ENCODE measurements at places on chromosomes 16 and 17.

GRCh38 chr17:52823155-52823554, 664.6 kb upstream of the CA10 start:
- no peak for DNase-seq

DNA sequence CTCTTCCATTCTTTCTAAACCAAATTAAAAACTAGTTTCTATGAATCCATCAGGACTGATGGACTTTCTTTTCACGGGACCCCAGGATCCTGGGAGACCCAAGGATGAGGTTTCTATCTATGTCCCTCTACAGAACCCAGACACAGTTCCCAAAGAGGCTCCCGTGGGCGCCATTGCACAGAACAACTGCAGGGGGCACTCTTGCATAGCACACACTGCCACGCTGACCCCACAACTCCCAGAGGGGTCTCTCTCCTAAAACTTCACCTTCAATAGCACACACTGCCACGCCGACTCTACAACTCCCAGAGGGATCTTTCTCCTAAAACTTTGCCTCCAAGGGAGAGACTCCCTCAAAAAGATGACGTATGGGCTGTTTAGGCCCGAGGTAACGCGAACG, 9.0 kb downstream of the ABR start:
- DNase-seq: no peak

- no peak for DNase-seq
Measured at GRCh38 chr16:57156351-57156703, 29.5 kb downstream of the PSME3IP1 start.

DNA sequence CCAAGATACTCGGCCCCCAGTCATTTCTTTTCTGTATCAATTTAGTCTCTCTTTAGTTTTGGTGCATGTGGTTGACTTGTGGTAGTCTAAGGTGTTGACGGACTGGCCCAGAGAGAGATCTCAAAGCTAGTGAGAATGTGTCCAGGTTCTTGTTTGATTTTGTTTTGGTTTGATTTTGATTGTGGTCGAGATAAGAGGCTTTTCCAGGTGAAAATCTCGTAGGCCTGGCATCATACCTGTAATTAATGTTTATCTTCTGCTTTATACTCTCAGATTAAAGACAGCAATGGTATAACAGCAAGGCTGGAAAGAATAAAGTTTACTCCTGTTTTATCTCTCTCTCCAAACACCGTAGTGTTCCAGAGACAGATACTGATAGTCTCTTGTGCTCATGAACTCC, 172.4 kb upstream of the CACNG5 start:
- DNase-seq: no peak

DNA sequence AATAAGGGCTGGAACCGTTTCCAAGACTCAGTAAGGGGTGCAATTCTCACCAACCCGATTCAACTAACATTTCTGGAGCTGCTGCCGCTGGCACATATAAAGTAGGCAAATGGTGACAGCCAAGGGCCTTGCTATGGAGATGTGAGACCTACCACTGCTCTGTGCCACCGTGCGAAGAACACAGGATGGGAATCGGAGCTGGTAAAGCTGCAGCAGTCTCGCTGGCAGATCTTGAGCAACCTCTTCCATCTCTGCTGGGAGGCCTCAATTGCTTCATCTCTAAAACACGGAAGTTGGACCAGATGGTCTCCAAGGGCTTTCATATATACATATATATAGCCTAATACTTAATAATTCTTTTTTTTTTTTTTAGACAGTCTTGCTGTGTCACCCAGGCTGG, 128.9 kb upstream of the RCVRN start:
- DNase-seq: no peak

DNA sequence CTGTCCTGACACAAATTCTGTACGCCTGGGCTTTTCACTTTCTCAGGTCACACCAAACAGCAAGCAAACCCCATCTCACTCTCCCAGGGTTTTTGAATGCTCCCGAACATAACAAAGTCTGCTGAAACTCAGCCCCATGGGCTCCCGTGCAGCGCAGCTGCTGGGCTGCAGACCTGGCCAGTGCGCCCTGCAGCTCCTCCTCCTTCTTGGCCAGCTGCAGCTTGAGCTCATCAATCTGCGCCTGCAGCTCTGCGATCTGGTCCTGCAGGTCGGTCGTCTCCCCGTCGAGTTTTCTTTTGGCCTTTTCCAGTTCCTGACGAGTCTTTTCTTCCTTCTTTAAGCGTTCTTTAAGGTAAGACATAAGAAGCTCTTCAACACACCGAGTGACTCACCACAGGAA, 70.5 kb downstream of the NDEL1 start:
- DNase-seq: no peak

DNA sequence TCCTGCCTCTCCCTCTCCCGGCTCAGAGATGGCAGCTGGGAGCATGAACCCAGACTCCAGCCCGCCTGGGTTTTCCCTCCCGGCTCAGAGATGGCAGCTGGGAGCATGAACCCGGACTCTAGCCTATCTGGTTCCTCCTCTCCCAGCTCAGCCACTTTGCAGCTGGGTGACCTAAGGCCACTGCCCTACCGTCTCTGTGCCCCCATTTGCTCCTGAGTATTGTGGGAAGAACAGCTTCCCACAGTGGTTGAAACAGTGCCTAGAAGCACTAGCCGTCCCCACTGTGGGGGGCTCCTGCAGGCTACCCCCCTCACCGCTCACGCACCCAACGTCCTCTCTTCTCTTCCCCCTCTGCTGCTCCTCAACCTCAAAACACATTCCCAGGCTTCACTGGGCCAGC, 99.9 kb upstream of the GSE1 start:
- DNase-seq: no peak

DNA sequence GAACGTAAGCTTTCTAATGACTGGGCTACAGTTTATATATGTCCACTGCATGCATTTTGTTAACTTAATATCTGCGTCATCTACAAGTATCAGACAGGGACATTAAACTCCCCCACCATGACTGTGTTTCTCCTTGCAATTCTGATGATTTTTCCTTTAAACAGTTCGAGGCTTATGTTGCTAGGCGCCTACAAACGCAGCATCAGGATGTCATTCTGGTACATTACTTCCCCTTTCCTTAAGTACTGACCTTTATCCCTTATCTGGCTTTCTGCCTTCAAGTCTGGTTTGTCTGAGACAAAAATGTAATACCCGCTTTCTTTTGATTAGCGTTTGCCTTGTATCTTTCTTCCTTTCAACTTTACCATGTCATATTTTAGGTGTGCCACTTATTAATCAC, 362.4 kb downstream of the SLC39A11 start:
- no peak for DNase-seq

DNA sequence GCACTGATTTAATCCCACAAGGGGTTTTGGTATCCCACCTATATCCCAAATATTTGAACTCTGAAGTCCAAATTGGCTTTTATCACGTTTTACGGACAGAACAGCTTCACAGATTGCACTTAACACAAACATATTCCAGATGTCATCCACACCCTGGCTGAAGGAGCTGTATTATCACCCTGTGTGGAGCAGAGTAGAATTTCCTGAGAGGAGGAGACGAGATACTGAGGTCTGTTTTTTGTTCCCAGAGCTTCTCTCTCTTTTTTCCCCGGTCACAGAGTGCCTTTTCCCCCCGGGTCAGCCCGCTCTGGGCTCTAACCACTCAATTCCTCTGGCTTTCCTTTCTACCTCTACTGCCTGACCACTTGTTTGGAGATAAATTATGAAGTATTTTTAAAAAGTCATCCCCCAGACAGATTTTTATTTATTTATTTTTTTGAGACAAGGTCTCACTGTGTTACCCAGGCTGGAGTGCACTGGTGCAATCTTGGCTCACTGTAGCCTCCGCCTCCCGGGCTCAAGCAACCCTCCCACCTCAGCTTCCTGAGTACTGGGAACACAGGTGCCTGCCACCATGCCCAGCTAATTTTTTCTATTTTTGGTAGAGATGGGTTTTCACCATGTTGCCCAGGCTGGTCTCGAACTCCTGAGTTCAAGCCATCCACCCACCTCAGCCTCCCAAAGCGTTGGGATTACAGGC, 30.7 kb downstream of the DNAH2 start:
- DNase-seq: no peak

DNA sequence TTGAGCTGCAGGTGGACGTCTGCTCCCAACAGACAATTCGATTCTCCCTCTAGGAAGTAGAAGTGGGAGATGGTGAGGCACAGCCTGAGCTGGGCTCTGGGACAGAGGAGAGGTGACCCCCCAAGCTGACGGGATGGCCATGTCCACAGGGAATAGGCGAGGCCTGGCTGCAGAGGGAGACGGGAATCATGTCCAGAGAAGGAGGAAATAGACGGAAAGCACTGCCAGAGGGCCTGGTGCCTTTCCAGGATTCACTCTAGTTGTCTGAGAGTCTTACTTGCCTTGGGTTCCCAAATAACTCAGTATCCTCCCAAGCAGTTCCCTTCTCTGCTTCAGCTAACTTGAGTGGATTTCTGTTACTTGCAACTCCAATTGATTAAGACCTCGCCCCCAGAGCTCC, 4.3 kb upstream of the CRISPLD2 start:
- DNase-seq: no peak

DNA sequence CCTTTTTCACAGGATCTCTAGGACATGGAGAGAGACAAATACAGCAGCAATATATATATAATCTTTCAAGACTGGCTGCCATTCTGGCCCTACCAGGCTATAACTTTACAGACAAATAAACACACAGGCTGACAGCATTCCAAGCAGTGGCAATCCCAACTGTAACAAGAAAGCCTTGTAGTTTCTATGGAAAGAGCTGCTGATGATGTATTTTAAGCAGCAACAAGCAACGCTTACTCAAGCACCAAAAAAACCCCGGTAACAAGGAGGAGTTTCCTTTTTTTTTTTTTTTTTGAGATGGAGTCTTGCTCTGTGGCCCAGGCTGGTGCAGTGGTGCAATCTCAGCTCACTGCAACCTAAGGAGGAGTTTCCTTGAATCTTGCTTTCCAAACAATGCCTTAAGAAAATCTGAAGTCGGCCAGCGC, 23.2 kb downstream of the LSM12 start:
- DNase-seq: no peak

GRCh38 chr16:4494746-4495490, 18.7 kb downstream of the HMOX2 start:
- peak; percentile 69 for DNase-seq

DNA sequence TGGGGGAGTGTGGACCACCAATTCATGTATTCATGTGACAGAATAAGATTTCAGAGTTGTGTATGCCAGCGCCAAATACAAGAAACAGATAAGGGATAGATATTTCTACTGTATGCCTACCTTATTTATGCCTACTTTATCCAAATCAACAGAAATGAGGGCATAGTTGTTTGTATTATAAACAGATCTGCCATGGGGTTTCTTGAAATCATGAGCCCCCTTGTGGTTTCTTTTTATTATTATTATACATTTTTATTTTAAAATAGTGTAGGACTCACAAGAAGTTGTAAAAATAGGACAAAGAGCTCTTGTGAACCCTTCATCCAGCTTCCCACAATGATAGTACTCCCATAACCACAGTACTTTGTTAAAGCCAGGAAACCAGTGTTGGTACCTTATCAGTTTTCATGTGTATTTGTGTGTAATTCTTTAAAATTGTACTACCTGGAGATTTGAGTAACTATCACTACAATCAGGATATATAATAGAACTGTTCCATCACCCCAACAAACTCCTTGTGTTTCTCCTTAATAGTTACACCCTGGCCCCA, 229.4 kb downstream of the CCDC182 start:
- DNase-seq: no peak

- DNase-seq: peak; percentile 60
Measured at GRCh38 chr16:30786115-30786935, 680 bp downstream of the ZNF629 start.

DNA sequence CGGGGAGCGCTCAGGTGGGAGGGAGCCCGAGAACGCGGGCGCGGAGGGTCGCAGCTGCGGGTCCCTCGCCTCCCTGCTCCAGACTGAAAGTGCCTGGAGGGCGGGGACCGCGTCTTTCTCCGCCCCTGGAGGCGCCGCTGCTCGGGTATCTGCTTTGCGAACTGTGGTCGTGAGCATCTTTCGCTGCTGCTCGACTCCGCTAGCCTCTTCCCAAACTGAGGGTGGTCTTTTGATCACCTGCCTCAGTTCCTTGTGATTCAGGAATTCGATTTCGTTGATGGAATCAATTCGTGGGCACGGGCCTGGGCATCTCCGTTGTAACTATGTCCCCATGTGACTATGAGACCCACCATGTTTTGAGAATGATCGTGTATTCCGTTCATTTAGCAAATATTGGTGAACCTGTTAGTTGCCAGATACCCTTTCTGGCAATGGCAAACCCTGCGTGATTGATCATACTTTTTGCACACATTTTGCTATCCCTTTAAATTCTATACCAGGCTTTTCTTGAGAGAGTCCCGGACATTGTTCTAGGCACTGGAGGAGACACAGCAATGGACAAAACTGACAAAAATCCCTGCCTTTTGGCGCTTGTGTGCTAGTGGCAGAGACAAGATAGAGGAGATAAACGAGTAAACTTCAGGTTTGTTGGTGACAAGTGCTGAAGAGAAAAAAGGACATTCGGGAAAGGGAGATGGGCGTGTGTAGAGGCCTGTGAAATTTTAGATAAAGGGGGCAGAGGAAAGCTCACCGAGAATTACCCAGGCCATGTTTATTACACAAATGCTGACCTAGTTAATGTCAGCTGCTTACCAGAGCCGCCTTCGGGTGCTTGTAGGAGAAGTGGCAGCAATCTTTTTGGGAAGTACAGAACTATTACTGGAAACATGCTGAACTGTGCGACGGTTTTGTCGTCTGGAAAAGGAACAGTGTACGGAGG, 948 bp downstream of the UTP18 start:
- peak; percentile 68 for DNase-seq

DNA sequence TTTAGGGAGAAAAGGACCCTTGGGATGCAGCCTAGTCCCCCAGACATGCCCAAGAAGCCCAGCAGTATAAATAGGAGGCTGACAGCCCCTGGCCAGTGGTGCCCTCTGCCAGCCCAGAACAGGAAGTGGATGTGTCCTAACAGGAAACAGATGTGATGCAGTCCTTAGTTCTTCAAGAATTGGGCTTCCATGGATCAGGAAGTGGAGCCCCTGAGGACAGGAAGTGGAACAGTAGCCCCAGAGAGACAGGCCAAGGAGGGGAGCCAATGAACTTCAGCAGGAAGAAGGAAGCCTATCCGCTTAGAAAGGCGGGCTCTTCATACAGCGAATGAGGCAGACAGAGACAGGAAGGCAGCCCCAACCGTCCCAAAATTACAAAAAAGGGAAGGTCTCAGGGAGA, 7.2 kb downstream of the CTF1 start:
- DNase-seq: peak; percentile 93

DNA sequence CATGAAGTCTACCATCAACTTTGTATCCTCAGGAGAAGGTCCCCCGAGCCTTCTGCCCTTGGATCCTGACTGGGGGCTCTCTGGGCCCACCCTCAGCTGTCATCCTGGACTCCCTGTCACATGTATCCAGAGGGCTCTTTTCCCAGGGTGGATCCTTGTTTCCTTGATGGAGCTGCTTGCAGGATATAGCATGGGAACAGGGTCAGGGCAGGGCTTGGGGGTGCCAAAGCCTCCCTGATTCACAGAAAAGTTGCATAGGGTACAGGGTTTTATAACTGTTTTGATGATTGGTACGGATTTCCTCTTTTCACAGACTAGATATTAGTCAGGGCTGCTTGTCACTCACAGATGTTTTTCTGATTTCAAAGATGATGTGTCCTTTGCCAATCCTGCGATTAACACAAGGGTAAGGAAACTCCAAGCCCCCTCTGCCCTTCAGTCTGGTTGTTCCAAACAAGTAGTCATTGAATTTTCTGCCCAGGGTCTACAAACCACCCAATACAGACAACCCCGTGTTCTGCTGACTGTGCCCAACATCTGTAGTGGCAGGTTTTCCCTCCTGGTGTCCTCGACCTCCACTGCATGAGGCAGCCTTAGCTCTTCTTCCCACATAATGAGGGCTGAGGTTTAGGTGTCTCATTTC, 20.6 kb upstream of the SLC35G3 start:
- DNase-seq: no peak
